NCI-H526 (cell line): ENCODE measurements at places on chromosomes 12 and 14.

GRCh38 chr14:103925316-103925715, 2.9 kb upstream of the TDRD9 start:
- DNase-seq: no peak

DNA sequence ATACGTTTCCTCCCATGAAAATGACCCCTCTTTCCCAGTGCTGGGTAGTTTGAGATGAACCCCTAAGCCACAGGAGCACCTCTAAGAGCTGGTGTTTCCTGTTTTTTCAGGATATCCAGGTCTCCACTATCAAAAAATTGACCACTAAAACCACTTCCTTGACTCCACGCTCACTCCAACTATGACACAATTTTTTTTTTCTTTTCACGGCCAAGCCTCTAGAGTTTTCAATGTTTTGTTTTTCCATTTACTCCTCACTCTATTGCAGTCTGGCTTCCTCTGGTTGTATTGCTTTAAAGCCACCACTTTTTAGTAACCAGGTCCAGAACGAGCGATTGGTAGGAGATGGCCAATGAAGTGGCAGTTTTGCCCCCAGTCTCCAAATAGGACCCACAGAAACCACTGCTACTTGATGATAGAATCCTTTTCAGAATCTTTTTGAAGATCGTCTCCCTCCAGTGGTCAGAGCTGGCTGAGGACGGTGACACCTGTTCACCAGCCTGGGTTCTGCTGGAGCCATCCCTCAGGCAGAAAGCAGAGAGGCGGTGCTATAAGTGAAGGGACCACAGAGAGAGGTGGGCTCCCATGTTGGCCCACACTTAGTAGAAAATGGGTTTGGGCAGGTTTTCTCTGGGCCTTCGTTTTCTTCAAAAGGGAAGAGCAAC, 454.4 kb downstream of the VRK1 start:
- peak; percentile 4 for DNase-seq

GRCh38 chr12:131104463-131105350, 151.0 kb downstream of the ADGRD1 start:
- DNase-seq: peak; percentile 49

DNA sequence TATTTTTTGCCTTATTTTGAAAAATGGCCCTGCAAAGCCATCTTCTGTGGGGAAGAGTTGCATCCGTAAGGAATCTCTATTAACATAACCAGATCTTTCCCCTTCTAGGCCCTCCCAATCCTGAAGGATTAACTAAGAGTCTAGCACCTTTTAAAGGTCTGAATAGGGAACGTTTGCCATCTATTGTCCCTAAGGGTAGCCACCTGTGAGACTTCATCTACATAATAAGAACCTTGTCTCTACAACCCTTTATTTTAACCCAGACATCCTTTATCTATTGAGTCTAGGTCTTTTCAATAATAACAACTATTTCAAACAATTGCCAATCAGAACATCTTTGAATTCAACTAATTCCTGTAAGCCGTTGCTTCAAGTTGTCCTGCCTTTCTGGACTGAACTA, 4.4 kb downstream of the EDDM3B start:
- no peak for DNase-seq

DNA sequence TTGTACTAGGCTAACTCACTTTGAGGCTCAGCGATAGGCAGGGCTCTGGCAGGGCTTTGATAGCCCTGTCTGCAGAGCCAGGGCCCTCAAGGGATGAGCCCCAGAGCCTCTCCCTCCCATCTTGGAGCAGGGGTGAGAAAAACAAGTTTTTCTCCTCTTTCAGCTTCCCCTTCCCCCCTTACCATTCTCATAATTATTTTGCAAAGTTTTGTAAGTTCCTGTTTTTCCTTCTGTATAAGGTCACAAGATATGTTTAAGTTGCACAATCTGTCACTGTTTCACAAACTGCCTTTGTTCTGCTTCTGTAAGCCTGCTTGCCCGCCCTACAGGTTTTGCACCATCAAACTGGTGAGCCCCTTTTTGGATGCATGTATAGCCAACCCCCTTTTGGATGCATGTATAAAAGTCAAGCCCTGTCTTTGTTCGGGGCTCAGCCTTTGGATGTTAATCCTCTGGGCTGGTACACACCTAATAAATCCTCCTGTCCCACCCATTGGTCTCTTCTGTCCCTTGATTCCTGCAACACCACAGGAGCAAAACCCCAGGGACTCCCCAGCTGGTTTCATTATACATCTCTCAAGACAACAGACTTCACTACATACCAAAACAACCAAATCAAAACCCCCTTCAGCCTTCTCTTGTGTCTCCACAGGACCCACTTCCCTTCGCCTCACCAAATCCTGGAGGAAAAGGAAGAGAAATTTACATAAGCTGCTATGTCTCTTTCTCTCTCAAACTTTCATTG, 52.5 kb upstream of the RESF1 start:
- no peak for DNase-seq

GRCh38 chr14:104591506-104592291, 12.1 kb downstream of the C14orf180 start:
- no peak for DNase-seq

GRCh38 chr14:104656014-104656714, 33.3 kb upstream of the INF2 start:
- DNase-seq: peak; percentile 29

DNA sequence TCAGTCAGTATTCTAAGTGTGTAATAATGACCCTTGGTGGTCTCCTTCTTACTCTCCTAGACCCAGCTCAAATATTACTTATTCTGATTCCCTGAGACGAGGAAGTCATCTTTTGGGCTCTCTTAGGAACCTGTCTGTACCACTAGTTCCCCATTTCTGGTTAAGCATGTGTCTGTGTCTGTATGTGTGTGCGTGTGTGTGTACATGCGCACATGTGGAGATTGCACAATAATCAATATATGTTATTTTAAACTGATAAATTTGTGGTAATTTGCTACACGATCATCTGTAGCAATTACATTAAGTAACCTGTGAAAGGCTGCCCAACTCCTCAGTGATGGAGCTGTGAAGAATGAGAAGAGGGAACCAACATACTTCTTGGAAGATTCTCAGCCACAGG, 132.2 kb downstream of the ASCL4 start:
- DNase-seq: no peak

GRCh38 chr14:64688811-64689281, 15.4 kb upstream of the PLEKHG3 start:
- DNase-seq: peak; percentile 34

GRCh38 chr12:55061024-55061423, 41.2 kb downstream of the NEUROD4 start:
- no peak for DNase-seq

GRCh38 chr12:68222326-68222725, 3.3 kb downstream of the IL26 start:
- no peak for DNase-seq

GRCh38 chr12:121537814-121538698, 42.8 kb downstream of the KDM2B start:
- DNase-seq: peak; percentile 58

DNA sequence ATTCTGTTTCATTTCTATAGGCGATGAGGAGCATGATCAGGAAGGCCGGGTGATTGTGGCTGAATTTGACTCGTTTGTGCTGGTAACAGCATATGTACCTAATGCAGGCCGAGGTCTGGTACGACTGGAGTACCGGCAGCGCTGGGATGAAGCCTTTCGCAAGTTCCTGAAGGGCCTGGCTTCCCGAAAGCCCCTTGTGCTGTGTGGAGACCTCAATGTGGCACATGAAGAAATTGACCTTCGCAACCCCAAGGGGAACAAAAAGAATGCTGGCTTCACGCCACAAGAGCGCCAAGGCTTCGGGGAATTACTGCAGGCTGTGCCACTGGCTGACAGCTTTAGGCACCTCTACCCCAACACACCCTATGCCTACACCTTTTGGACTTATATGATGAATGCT, 1.9 kb downstream of the APEX1 start:
- no peak for DNase-seq

- DNase-seq: no peak
These were observed 794 bp upstream of the LRTM2 start for GRCh38 chr12:1819571-1819970.

DNA sequence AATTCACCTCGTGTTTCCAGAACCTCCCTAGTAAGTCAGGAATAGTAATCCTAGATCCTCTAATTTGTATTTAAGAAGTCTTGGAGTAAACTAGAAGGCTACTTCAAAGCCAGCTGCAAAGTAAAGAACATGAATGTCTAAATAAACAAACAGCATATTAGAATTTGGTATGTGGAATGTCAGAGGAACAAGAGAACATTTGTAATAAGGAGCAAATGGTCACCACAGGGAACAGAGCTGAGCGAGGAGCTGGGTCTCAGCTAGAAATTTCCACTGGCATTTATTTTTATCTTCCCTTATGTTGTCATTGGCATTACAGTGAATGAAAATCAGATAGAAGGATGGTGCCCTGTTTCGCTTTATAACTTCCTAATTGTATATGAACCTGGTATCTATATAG, 50.2 kb downstream of the FRMD6 start:
- DNase-seq: no peak

GRCh38 chr14:52304248-52304904, 9.7 kb upstream of the PTGER2 start:
- DNase-seq: no peak

GRCh38 chr12:64392221-64392620, 1.7 kb upstream of the C12orf56 start:
- no peak for DNase-seq
